A549 treated with GW870086 at 1 μM for 4 hours (cell line): ENCODE measurements at places on chromosomes 16 and 17. TPM values are rescaled to one million over a fixed set of nuclear protein-coding genes. Genes with fewer than 3 reads are reported as not detected.

The GPR139 gene
- total RNA-seq = not detected in 5 replicates

The AANAT gene
- 0.15 to 0.78 TPM (median 0.41 TPM) in 5 replicates for total RNA-seq

The GRAP gene
- total RNA-seq = 0.17 to 0.34 TPM (median 0.22 TPM) in 5 replicates

The ARRB2 gene
- 44.5 to 71.7 TPM (median 59.7 TPM) in 5 replicates for total RNA-seq

The RECQL5 gene
- 21.9 to 29.3 TPM (median 29.2 TPM) in 5 replicates for total RNA-seq

The ARHGAP44 gene
- 2.3 to 2.8 TPM (median 2.4 TPM) in 5 replicates for total RNA-seq

The TAT gene
- total RNA-seq = 0.02 to 0.10 TPM (median 0.02 TPM) in 3 of 5 replicates, not detected in the others

The KRT20 gene
- 0.10 to 0.53 TPM (median 0.27 TPM) in 5 replicates for total RNA-seq

The ZMYND15 gene
- 0.16 to 0.74 TPM (median 0.28 TPM) in 5 replicates for total RNA-seq

The NQO1 gene
- total RNA-seq = 2,474 to 2,654 TPM (median 2,525 TPM) in 5 replicates

The KRT16 gene
- total RNA-seq = 0.64 to 1.8 TPM (median 1.3 TPM) in 5 replicates

The HOXB8 gene
- 6.9 to 8.8 TPM (median 8.2 TPM) in 5 replicates for total RNA-seq

The SRCIN1 gene
- total RNA-seq = 1.4 to 3.1 TPM (median 2.6 TPM) in 5 replicates

The DNAH9 gene
- total RNA-seq = 0.15 to 0.17 TPM in 2 of 5 replicates, not detected in the others

The BMERB1 gene
- total RNA-seq = 78.0 to 90.1 TPM (median 82.6 TPM) in 5 replicates

The KRTAP29-1 gene
- total RNA-seq = not detected in 5 replicates
